Skeletal muscle tissue (tissue), 5 donors: ENCODE measurements at places on chromosomes 11 and 22. TPM values are rescaled to one million over a fixed set of nuclear protein-coding genes. Genes with fewer than 3 reads are reported as not detected.

KCNQ1OT1 gene
- 6.8 TPM for total RNA-seq

C11orf58 gene
- 150 TPM for total RNA-seq

HTR3A gene
- total RNA-seq: not detected

ENTHD1 gene
- not detected for total RNA-seq

TEF gene
- total RNA-seq: 12.5 TPM

MMP8 gene
- 1.6 TPM for total RNA-seq

PTPN5 gene
- total RNA-seq: not detected

MPPED2 gene
- 15.7 TPM for total RNA-seq

MRGPRX3 gene
- not detected for total RNA-seq

ELF5 gene
- not detected for total RNA-seq

NELL1 gene
- total RNA-seq: 3.7 TPM

PHOX2A gene
- total RNA-seq: not detected

ESAM gene
- total RNA-seq: 9.4 TPM

RBMXL2 gene
- not detected for total RNA-seq

HIC2 gene
- 4.2 TPM for total RNA-seq

KCNJ1 gene
- not detected for total RNA-seq

GALNT18 gene
- 9.4 TPM for total RNA-seq

PVALB gene
- 2.1 TPM for total RNA-seq

FXYD6 gene
- 23.5 TPM for total RNA-seq

ARHGAP32 gene
- 23.5 TPM for total RNA-seq

MYOD1 gene
- total RNA-seq: 22.4 TPM

OR10A2 gene
- not detected for total RNA-seq

SLC5A4 gene
- 1.0 TPM for total RNA-seq

TMPRSS6 gene
- not detected for total RNA-seq

NCF4 gene
- total RNA-seq: 6.8 TPM

CASP1 gene
- 11.5 TPM for total RNA-seq

MS4A4E gene
- total RNA-seq: not detected

GSTT2B gene
- 4.7 TPM for total RNA-seq

GNG3 gene
- total RNA-seq: not detected

HSPB2 gene
- total RNA-seq: 16.7 TPM

SMIM35 gene
- total RNA-seq: not detected

NUMA1 gene
- 177 TPM for total RNA-seq

C22orf31 gene
- total RNA-seq: 1.6 TPM

PRCP gene
- total RNA-seq: 71.0 TPM

ACTN3 gene
- 156 TPM for total RNA-seq

CDPF1 gene
- 14.6 TPM for total RNA-seq

C11orf87 gene
- 0.52 TPM for total RNA-seq

MUC5AC gene
- under 0.01 TPM for total RNA-seq

TMEM151A gene
- total RNA-seq: not detected

MAPK1 gene
- 38.6 TPM for total RNA-seq

OR10A5 gene
- total RNA-seq: not detected

APOA4 gene
- 0.52 TPM for total RNA-seq

EHF gene
- total RNA-seq: not detected

KRTAP5-3 gene
- total RNA-seq: not detected

CCDC87 gene
- total RNA-seq: not detected

PATE1 gene
- total RNA-seq: not detected

PANX3 gene
- total RNA-seq: not detected

C11orf68 gene
- total RNA-seq: 12.5 TPM

OR52N4 gene
- not detected for total RNA-seq

SLC7A4 gene
- 1.6 TPM for total RNA-seq

SERGEF gene
- total RNA-seq: 16.2 TPM

OR51B2 gene
- total RNA-seq: not detected

SCARF2 gene
- 7.8 TPM for total RNA-seq

GAB4 gene
- total RNA-seq: not detected
